NCI-H2081 treated with DMSO at 0.1 percent for 48 hours (cell line): ENCODE measurements at places on chromosomes 4 and X.

- no peak for DNase-seq
These were observed 191.7 kb upstream of the GPC4 start for GRCh38 chrX:133606990-133607389.

DNA sequence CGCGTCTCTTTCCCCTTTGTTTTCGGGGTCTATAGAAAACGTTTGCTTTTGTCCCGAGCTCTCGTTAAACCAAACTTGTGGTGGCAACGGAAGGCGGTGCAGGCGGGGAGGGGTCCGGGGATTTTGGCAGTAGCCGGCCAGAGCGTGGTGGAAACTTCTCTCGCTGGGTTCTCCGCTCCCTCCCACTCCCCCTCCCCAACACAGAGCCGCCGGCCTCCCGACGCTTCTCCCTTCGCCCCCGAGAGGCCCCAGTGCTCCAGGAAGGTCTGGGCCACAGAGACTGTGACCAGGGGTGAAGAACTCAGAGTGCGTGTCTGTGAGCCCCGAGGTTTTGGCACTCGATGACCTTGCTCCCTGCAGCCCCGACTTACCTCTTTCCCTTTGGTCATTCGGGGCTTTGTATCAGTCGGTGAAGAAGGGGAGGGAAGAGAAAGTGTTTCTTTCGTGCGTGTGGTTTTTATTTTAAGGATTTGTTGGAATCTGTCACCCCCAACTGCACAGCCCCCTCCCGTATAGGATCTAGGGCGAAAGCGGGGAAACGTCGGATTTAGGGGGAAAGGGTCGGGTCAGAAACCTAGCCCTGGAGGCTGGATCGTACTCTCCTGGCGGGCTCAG lies 9.0 kb upstream of the BCOR start:
- DNase-seq = no peak

GRCh38 chrX:96147681-96148080 lies 537.0 kb upstream of the DIAPH2 start:
- DNase-seq = no peak

DNA sequence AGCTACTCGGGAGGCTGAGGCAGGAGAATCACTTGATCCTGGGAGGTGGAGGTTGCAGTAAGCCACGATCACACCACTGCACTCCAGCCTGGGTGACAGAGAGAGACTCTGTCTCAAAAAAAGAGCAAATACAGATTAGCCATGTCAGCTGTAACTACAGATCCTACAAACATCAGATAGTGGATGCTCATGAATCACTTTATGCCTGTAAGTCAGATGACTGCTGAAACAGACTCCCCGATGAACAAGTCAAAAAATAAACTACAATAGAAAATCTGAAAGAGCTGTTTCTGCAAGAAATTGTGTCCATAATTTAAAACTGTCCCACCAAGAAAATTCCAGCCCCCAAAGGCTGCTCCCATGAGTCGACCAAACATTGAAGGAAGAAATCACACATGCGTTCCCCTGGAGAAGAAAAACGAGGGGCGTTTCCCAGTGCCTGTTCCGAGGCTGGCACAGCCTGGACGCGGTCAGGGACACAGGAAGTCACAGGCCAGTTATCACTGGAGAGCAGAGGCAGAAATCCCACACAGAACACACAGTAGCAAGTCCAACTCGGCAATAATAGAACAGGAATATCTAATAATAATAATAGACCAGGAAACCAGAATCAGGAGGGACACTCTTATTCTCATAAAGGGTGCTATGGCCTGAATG lies 30.0 kb upstream of the GTPBP6 start:
- DNase-seq = no peak

- no peak for DNase-seq
These were observed 280.2 kb downstream of the ADGRA3 start for GRCh38 chr4:22235698-22236097.

DNA sequence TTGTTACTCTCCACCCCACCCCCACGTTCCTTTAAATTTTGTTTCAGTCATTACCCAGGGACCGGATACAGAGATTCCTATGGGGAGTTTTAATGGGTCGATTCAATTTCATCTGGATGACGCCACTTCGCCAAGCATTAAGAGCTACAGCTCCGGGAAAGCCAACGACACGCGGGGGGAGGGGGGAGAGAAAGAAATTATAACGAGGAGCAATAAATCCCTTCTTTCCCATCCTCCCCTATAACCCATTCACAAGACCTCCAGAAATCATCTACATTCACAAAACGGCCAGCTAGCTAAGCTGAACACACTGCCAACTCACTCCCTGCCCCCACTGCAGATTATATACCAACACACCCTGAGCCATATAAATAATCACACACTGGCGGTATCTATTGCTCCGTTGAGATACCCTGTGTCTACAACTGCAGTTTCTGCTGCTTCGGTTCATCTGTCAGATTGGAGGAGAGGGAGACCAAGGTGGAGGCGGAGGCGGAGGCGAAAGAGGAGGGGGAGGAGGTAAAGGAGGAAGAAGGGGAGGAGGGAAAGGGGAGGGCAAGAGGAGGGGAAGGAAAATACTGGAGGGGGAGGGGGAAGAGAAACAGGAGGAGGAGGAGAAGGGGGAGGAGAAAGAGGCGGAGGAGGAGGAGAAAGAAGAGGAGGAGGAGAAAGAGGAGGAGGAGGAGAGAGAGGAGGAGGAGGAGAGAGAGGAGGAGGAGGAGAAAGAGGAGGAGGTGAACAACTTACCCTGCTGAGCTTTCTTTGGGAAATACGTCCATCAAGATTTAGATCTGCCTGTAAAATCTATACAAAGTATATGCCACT lies 113.9 kb upstream of the VAMP7 start:
- no peak for DNase-seq

- no peak for DNase-seq
These were observed 23.8 kb downstream of the BMX start for GRCh38 chrX:15524417-15524816.

- no peak for DNase-seq
These were observed 66.8 kb downstream of the USP46 start for GRCh38 chr4:52592287-52592686.

- no peak for DNase-seq
These were observed 271.6 kb downstream of the GRIA3 start for GRCh38 chrX:123455693-123456092.

- DNase-seq = no peak
These were observed 101.2 kb downstream of the AFF1 start for GRCh38 chr4:87035881-87036509.

- no peak for DNase-seq
These were observed 17.5 kb upstream of the MSANTD1 start for GRCh38 chr4:3231471-3231870.

DNA sequence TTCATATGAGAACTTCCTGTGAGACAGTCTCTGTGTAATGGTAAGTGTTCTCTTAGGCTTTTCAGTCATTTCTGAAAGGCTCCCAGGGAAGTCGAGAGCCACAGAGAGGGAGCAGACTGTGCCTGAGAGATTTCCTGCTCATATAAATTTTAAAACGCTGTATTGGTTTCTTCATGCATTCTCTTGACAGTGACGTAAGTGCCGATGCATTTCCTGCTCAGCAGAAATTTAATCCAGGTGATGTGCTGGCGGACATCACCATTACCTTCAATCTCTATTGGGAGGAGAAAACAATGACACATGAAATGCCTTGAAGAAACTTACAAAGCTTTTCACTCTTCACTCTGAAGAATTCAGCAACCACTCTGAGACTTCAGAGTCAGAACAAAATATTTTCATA lies 383.6 kb downstream of the BMPR1B start:
- no peak for DNase-seq

- no peak for DNase-seq
These were observed 3.8 kb downstream of the CHST7 start for GRCh38 chrX:46577221-46578005.

DNA sequence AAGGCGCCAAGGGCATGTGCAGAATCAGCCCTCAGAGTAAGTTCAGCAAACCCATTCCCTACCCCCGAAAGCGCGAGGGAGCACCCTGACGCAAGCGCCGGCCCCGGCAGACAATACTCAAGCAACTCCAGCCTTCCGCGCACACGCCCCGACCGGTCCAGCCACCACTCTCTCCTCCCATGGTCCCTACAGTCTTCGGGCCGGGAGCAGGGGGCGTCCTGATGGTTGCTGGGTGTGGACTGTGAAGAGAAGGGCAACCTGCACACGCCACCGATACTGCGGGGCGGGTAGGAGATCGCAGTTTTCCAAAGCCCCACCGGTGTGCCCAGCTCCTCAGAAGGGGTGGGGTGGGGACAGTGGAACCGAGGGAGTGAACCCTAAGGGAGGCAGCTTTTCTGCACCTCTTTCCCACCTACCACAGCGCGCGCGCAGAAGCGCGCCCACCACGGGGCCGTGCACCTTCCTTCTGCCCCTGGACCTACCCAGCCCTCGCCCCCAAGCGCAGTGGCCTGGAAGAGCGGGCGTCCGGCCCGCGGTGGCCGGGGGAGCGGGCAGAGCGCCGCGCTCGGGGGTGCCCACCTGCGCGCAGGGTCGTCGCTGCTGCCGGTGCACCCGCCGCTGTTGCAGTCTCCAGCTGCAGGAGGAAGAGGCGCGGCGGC lies 650.2 kb upstream of the DIPK2B start:
- DNase-seq = no peak

DNA sequence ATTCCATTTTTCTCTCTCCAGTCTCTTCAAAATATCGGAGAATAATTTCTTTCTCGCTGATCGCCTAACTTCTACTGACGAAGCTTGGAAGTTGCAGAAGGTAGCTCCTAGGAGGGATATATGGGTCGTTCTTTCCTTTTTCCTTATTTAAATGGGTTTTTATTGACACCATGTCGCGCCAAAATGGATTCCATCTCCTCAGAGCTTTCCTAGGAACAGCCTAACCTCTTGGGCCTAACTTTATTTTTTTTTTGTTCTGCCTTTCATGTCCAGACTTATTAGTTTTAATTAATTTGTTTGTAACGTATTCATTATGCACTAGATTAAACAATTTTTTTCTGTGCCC lies 359.4 kb upstream of the ZCCHC13 start:
- DNase-seq = no peak

- no peak for DNase-seq
These were observed 73.2 kb downstream of the NHS start for GRCh38 chrX:17448188-17448587.

- no peak for DNase-seq
These were observed 18.6 kb downstream of the NSG1 start for GRCh38 chr4:4405358-4405962.

DNA sequence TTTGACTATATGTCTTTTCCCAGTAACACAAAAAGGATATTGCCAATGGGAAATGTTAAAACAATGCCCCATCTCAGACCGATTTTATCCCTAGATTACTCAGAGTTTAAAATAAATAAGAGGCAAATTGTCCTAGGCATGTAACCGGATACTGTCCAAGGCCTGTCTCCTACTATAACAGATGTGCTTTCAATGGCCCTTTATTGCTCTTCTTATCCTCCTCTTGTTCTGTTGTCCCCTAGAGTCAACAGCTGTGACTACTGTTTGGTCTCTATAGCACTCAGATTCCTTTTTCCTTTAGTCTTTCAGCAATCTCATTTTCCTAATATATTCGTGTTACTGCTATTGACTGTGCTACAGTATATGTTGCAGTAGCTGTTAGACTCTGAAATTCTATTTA lies 66.8 kb upstream of the PLS3 start:
- no peak for DNase-seq

GRCh38 chr4:1973661-1974060 lies 35.1 kb downstream of the NELFA start:
- DNase-seq = no peak

- DNase-seq = no peak
These were observed 1.2 kb downstream of the METAP1 start for GRCh38 chr4:98996765-98997068.

DNA sequence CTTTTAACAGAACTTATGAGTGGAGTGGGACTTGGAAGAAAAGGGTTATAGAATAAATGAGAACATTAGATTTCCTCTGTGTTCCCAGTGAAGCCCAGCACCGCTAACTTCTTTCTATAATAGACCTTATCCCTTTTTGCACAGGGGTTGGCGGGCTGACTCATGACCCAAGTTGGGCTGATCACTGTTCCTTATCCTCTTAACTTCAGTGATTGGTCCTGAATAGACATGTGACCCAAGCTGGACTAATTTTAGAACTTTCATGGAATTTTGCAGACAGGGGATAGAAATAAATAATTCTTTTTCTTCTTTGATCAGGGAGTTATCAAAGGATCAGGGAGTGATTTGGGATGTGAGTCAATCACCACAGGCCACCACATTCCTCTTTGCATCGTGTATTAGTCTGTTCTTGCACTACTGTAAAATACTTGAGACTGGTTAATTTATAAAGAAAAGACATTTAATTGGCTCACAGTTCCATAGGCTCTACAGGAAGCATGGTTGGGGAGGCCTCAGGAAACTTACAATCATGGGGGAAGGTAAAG lies 75.9 kb downstream of the UCHL1 start:
- no peak for DNase-seq

GRCh38 chr4:131388277-131388676 lies 1760.8 kb upstream of the PCDH10 start:
- DNase-seq = no peak

DNA sequence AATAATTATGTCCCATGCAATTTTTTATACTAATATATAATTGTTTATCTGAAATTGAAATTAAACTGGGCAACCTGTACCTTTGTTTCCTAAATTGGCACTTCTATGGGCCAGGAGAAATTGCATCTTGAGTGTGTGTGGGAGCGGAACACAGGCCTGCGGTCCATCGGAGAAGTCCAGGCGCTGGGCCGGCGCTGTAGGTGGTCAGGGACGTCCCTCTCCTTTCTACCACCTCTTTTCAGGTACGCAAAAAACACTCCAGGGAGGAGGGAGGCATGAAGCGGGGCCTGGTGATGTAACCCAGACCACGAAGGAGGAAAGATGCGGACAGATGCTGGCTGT lies 717 bp downstream of the MGAT4D start:
- DNase-seq = no peak

DNA sequence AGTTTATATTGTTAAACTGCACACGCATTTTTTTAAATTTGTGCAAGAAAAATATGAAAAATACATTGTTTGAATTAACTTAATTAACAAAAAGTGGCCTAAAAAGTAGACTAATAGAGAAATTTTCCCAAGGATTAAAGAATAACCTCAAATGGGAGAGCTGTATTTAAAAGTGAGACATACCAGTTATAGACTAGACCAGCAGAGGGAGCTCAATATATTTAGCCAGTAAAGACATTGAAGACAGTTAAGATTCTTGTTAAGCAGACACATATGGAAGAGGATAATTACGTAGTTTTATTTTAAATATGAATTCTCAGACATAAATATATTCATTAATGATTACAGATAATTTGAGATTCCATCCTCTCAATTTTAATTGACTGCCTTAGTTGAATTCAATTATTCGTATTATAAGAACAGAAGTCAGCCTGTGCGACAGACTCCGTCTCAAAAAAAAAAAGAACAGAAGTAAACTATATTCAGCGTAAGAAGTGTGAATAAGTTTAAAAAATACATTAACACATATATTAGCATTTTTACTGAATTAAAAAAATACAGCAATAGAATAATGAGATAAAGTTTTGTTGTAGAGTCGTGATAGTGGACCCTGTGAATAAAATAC lies 64.8 kb downstream of the GLRA3 start:
- peak; percentile 14 for DNase-seq
